ENCODE measurements at places on chromosomes 3 and 15.
A peak's percentile ranks its signal among the peaks of the same experiment; 100 is the strongest.

DNA sequence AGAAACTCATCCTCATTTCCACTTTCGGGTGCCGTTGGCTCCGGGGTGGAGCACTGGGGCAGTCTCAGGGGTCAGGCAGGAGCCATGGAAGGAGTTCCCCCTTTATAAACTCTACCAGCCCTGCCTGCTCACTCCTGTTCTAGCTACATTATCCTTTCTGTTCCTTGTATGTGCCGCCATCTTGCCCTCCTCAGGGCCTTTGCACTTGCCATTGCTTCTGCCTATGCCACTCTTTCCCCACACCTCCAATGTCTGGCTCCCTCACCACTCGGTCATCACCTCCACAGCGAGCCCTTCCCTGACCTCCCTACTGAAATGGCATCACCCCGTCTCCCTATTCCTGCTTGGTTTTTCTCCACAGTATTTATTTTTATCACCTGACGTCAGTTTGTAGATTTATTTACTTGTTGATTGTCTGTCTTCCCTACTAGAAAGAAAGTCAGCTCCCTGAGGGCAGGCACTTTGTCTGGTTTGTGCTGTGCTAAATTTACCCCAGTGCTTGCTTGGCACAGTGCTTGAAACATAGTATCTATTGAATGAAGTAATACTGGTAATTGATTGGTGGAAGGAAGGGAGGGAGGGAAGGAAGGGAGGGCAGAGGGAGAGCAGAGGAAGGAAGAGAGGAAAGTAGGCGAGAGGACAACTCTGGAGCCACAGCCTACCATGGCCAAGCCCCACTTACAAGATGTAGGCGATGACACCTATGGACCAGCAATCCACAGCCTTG lies 8.8 kb downstream of the CAMK1 start:
- DNase-seq = no peak

DNA sequence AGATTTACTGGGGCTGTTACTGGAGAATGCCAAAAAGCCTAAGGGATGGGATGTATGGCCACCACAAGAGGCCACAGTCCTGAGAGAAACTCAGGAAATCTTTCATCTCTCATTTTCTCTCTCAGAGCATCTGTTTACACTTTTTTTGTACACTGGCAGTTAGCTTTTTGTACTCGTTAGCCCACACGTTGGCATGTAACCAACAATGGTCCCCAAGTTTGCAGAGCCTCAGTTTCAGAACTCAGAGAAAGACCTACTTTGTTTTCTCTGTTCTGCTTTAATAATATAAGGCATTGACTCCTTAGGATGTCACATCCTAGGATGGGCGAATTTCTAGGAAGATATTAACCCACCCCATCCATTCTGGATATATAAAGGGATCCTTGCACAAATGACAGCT lies 183.5 kb downstream of the SUCNR1 start:
- no peak for DNase-seq

GRCh38 chr15:74584779-74585178 lies 30.9 kb upstream of the CLK3 start:
- no peak for DNase-seq

- no peak for DNase-seq
Measured at GRCh38 chr15:98964466-98965133, 43.0 kb downstream of the PGPEP1L start.

GRCh38 chr15:88674661-88675060 lies 35.8 kb downstream of the ISG20 start:
- DNase-seq = no peak

DNA sequence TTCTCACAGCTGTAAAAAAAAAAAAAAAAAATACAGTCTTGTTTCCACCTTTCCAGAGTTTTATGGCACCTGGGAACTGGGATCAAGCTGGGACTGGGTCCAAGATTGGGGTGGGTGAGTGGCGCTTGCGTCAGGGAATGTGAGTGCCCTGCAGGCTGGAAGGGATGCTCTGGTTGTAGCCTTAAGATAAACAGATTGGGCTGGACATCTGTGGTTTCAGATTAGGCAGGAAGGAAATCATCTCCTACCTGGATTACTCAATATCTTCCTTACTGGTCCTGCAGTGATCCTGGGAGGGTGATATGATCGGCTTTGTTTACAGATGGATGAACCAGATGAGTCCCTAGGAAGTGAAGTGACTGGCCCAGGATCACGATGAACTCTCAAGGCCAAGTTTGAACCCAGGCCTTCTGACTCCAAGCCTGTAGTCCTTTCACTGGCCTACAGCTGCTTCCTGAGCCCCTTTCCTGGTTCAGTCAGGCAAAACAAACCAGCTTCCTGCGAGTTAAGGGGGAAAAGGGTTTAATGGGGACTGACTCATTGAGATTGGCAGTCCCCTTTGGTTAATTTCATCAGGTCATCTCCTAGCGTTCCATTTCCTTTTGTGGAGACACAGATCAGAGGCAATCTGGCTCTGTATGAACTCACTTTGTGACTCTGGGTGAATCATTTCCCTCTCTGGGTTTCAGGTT lies 179.8 kb downstream of the THSD4 start:
- DNase-seq = peak; percentile 99

DNA sequence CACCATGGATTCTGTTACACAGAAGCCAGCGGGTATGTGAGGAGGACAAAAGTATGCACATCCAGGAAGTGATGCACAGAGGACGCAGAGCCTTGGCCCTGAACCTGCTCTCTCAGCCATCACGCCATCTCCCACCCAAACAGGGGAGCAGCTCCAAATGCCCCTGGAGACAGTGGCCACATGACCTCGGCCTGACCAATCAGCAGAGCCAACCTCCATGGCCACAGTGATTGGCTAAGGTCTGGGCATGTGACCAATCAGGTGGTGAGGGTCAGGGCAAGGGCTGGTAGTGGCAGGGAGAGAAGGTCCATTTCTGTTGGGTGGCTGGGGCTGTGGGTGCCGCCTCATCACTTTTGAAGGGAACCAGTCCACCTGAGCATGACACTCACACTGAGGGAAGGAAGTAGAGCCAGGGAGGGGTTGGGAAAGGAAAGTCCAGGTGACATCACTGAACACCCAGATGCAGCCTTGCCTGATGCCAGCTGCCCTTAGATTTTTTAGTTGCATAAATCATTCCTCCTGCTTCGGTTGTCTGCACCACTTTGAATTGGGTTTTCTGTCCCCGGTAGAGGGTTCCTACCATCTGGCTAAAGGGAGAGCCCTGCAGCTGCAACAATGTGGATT lies 70.3 kb upstream of the IQSEC1 start:
- no peak for DNase-seq

DNA sequence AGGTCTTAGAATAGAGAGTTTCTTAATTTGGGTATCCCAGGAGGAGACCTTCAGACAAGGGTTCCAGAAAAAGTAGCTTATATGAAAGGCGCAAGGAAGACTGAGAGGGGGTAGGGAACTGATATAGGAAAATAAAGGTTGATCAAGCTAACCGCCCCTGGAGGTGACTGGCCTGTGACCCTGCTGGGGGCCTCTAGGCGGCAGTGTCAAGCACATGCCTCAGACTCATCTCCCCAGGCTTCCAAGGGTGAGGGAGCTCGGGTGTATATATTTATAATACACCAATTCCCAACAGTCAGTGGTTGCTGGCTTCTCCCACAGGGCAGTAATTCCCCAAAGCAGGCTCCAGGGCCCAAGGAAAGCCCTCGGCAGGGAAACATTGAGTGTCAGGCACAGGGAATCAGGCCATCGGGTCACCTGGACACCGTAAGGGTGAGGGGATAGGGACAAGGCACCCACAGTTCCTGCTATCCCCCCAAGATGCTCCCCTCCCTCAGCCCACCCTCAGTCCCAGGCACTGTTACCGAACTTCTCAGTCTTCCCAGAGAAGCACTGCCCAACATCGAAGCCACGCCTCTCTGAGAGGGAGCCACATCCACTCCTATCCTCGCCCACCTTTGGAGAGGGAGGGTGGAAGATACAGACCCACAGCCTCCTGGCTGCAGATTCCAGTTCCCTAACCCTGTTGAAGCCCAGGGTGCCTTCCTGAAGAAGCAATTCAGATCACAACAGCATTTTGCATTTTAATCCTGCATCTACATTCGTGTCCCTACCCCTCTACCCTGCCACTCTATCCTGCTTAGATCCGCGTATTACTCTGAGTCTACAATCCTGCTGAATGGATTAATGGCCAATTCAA lies 19.5 kb upstream of the CAV3 start:
- DNase-seq = no peak

GRCh38 chr3:177314897-177315296 lies 117.6 kb upstream of the TBL1XR1 start:
- DNase-seq = no peak

GRCh38 chr3:94225148-94225865 lies 162.4 kb downstream of the NSUN3 start:
- DNase-seq = peak; percentile 5

DNA sequence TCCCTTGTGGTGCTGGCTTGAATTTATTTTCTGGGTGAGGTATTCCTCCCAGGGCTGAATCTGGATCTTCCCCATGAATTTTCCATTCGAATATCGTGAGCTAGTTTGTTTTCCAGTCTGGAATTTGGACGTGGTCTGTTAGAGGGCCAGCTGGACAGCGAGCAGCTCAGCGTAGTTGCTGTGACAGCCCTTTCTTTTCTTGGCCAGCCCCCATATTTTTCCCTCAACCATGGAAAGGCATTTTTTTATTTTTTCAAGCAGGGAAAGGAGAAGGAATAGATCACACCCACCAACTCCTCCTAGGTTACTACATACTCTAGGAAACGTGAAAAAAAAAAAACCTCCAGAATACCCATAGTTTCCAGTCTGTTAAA lies 152.0 kb downstream of the KLHL25 start:
- DNase-seq = peak; percentile 49

GRCh38 chr3:128486681-128487537 lies 6.1 kb downstream of the GATA2 start:
- DNase-seq = no peak

DNA sequence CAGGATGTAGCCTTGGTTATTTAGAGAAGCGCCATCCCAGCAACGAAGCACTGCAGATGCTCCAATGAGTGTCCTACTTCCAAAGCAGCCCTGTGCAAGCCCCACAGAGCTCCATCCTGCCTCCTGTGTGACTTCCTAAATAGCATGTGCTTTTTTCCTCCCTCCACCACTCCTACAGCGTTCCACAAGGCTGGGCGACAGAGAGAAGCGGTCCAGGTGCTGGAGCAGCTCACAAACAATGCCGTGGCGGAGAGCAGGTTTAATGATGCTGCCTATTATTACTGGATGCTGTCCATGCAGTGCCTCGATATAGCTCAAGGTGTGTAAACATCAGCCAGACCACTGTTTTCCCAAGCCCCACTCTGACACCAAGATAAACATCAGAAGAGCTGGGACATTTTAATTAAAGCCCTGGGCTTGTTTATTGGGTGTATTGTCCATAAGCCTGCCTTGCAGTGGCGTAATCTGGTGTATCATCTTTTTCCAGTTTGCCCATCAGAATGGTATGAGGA lies 22.2 kb upstream of the RHO start:
- no peak for DNase-seq

GRCh38 chr15:23035964-23036566 lies 3.3 kb downstream of the TUBGCP5 start:
- peak; percentile 57 for DNase-seq

- DNase-seq = no peak
Measured at GRCh38 chr15:68281008-68281407, 3.5 kb downstream of the FEM1B start.

- DNase-seq = no peak
Measured at GRCh38 chr3:195251336-195252065, 19.5 kb downstream of the XXYLT1 start.

DNA sequence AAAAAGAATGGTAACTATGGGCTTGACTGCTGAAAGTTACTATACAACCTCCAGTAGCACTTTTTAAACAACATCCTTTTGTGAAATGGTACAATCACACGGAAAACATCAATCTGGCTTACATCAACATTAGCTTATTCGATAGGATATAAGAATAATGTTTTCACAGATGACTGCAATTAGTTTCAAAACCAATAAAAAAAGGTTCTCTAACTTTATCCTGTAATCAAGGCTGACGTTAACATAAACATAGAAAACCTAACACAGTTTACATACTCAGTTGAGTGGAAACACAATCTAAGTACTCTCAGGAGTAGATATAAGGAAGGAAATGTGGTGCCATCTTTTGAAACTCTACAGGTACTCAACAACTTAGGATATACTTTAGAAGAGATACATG lies 102.2 kb downstream of the DLG1 start:
- DNase-seq = no peak

GRCh38 chr3:119368298-119368697 lies 74.1 kb downstream of the ARHGAP31 start:
- peak; percentile 83 for DNase-seq

- DNase-seq = no peak
Measured at GRCh38 chr3:182954553-182955235, 25.6 kb downstream of the DCUN1D1 start.

DNA sequence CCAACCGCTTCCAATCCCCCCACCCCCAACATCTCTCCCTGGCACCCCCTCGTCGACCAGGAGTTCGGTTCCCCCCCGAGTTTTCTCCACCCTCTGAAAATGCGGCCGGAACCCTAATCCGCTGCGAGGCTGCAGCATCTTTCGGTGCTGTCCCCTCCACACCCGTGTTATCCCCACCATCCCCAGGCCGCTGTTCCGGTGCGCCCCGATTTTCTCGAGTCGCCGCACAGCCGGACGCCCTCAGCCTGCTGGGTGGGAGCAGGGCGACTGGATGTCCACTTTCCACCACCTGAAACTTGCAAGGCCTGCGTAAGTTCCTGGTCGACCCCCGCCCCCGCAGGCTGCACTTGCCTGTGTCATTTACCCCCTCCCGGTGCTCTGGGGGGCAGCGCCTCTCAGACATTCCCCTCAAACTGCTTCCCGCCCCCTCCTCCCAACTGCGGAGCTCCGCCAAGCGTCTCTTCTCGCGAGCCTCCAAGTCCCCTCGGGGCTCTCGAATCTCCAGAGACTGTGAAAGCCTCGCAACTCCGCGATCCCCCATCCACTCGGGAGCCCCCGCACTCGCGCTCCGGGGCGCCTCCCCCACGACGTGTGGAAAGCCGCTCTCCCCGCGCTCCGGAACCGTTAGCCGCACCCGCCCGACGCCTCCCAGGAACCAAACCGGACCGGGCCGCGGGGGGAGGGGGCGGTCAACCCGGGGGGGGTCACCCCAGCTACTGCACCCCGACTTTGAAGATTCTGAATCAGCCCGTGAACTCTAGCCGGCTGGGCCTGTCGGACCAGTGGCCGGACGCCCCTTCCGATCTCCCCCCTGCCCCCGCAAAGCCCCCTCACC lies 566 bp downstream of the ETV5 start:
- peak; percentile 70 for DNase-seq

DNA sequence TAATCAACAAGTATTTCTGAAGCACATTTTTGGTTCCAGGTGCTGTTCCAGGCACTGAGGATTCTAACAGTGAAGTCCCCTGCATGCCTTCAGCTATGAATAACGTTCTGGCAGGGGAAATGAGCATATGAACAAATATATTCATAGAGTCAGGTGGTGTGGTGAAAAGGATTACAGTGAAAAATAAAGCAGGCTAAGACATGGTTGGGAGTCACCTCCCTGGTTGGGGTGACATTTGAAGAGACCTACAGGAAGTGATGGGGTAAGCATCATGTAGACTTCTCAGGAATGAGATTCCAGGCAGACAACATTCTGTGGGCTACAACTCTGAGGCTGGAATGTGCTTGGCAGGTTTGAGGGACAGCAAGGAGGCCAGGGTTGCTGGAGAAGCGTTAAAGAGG lies 15.0 kb downstream of the FRMD4B start:
- DNase-seq = peak; percentile 61

Measured in fibroblast of skin of scalp (primary cell).